Caki2 (cell line): ENCODE measurements at places on chromosomes 2 and 18. TPM values are rescaled to one million over a fixed set of nuclear protein-coding genes. Genes with fewer than 3 reads are reported as not detected.

DNA sequence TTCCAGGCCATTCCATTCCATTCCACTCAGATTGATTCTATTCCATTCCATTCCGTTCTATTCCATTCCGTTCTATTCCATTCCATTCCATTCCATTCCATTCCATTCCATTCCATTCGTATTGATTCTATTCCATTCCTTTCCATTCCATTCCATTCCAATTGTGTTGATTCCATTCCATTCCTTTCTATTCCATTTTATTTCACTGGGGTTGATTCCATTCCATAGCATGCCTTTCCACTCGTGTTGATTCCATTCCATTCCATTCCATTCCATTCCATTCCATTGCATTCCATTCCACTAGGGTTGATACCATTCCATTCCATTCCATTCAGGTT is 1142.3 kb downstream of the RPIA start:
- DNase-seq, result no peak

GRCh38 chr2:197266477-197266876 is 44.1 kb downstream of the ANKRD44 start:
- DNase-seq, result no peak

Gene EFR3B
- total RNA-seq, result 0.71 and 6.7 TPM in 2 replicates

GRCh38 chr2:365367-366275 is 77.7 kb upstream of the ALKAL2 start:
- DNase-seq, result no peak

Gene SLC8A1
- total RNA-seq, result 9.6 and 12.4 TPM in 2 replicates

DNA sequence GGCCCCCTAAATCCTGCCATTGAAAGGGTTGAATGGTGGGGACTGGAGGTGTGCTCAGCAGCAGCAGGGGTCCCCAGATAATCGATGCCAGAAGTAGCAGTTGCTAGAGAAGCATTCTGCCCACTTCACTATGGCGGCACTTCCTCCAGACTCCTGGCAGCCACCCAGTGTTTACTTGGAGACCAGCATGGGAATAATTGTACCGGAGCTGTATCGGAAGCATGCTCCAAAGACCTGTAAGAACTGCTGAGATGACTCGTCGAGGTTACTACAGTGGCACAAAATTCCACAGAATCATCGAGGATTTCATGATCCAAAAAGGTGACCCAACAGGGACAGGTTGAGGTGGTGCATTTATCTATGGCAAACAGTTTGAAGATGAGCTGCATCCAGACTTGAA is 11.0 kb upstream of the GAREM2 start:
- no peak for DNase-seq

- no peak for DNase-seq
Measured at GRCh38 chr2:86364894-86365293, 27.5 kb upstream of the REEP1 start.
